ENCODE measurements at places on chromosomes 1 and 21.

GRCh38 chr1:23381233-23381885 is 11.7 kb upstream of the ZNF436 start:
- no peak for DNase-seq

- no peak for DNase-seq
Measured at GRCh38 chr1:24806588-24806987, 61.3 kb downstream of the CLIC4 start.

GRCh38 chr1:174812656-174813055 is 187.1 kb upstream of the CACYBP start:
- DNase-seq: no peak

DNA sequence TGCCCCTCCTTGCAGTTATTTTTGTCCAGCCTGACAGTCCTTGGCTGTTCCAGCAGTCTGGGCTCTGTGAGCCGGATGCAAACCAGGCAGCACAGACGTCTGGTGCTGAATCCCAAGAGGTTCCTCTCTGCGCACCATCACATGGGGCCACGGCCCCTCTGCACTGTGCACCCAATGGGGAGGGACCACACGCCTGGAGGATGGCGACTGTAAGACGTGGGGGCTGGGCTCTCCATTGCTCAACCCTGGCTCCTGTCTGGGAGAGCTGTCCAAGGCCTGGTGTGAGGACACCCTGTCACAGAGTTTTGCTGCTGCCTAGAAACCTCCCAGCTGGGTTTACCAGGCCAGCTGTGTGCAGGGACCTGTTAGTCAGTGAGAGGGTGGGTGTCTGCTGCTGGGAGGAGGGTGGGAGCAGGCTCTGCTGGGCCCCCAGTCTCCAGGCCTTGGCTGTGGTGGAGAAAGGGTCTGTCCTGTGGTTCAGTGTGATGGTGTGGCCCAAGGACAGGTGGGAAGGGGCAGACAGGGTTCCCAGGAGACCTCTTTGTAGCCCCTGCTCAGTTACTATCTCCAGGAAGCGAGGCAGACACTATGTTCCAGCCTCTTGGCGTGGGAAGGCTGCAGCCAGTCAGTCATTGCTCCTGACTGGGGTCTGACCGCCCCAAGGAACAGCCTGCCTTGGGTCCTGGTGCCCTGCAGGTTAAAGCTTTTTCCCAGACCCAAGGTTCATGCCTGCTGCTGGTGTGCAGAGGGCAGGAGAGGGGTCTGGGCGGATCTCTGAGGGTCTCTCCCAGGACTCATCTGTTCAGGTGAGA is 13.8 kb downstream of the HEYL start:
- no peak for DNase-seq

- DNase-seq: peak; percentile 17
Measured at GRCh38 chr1:33903210-33903589, 39.3 kb downstream of the HMGB4 start.

- no peak for DNase-seq
Measured at GRCh38 chr21:25845729-25846256, 111.0 kb downstream of the GABPA start.

GRCh38 chr1:43931711-43932660 is 1.6 kb upstream of the ARTN start:
- no peak for DNase-seq

- no peak for DNase-seq
Measured at GRCh38 chr1:39021426-39021825, 4.7 kb upstream of the NDUFS5 start.

DNA sequence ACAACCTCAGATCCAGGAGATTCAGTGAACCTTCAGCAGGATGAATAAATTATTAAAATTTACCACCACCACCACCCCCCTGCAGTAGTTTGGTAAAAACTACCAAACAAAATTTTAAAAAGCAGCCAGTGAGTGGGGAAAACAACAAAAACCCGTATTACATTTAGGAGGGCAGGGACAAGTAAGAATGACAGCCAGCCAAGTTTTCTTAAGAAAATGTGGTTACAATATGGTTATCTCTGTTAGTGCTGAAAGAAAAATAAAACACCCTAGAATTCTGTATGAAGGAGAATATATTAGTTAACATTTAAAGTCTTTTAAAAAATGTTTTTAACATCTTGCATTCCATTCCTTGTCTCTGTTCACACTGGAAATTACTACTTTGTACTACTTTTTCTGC is 14.7 kb downstream of the CD46 start:
- no peak for DNase-seq

DNA sequence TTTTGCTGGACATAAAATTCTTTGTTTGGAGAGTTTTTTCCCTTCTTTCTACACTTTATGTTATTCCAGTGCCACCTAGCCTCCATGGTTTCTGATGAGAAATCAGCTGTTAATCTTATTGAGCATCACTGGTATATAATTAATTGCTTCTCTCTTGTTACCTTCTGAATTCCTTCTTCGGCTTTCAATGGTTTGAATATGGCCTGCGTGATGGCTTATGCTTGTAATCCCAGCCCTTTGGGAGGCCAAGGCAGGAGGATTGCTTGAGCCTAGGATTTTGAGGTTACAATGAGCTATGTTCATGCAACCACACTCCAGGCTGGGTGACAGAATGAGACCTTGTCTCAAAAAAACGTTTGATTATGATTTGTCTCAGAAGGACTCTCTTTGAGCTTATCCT is 13.0 kb upstream of the CNIH4 start:
- no peak for DNase-seq

DNA sequence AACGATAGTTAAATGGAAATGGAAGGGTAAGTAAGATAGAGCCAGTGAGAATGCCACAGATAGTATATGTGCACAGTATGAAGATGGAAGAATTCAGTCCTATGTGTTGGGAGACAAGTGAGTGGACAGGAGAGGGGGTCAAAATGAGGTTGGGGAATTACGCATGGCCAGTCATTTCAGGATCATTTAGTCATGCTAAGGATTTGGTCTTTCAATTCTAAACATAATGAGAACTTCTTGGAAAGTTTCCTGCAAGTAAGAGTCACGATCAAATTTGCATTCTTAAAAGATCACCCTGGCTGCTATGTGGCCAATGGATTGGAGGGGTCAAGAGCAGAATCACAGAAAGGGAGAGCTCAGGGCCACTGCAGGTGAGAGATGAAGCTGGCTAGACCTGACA is 64.0 kb upstream of the KCNK2 start:
- no peak for DNase-seq

DNA sequence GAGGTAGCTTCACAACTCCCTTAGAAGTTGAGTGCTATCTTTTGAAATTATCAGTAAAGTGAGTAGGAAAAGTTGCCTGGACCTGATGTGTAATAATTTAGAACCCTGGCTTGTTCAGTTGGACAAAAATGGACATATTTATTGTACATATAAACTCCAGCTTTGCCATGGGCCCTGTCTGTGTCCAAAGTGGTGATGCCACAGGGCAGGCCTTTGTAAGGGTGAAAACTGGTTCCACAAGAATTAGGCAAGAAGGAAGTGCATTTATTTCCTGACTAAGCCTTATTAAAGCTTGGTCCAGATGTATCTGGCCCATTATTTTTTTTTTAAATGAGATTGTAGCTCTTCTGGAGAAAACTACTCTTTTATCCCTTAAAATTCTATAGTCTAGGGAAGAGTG is 47.9 kb downstream of the MACO1 start:
- no peak for DNase-seq

DNA sequence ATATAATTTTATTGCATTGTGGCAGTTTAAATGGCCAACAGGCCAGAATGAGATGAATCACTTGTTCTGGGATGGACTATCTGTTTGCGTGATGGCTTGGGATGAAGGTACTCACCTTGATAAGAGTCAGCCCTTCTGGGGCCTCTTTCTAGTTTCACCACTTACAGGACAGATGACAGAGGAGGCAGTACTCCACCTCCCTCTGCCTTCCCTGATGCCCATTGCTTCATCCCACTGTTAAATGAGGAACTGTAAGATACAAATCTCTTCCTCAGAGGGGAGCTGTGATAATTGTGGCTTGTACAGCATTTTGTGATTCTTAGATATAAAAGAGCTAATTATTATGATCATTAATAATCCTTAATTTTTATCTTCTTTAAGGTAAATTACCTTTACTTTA is 3.7 kb upstream of the TCHH start:
- no peak for DNase-seq

DNA sequence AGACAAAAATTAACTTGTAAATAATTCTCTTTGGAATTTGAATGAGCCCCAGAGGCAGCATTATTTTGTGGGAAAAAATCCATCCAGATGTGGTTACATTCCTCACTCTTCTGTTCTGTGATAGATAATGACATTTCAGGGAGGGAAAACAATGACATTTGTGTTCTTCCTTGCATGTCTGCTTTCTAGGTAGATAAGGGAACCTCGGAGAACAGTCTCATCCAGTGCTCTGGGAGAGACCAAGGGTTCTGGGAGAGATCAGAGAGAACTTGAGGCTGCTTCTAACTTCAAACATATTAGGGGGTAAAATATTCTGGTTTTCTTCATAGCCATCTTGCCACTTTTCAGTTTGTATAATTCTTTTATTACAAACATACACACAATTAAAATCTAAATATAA is 269.2 kb downstream of the NEGR1 start:
- no peak for DNase-seq

GRCh38 chr1:203268901-203269653 is 36.2 kb upstream of the BTG2 start:
- no peak for DNase-seq

DNA sequence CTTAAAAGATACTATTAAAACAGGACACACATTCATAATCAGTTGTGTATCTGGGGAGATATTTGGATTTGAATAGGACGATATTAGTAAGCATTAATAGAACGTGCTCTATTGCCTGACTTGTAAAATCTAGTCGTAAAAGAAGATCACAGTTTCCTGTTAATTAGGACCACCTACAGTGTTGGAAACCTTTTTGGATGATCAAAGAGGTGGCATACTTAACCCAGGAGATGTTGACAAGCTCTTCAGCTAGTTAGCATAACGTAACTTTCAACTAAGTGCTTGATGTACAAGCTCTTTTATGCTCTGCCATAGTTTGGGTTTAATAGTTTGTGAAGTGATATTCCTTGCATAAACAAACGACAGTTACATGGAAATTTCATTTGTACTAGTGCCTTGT is 293.3 kb upstream of the NR5A2 start:
- no peak for DNase-seq
